ENCODE measurements at places on chromosomes 16 and 17. TPM values are rescaled to one million over a fixed set of nuclear protein-coding genes. Genes with fewer than 3 reads are reported as not detected.

Gene MPV17L
- 6.7 TPM for total RNA-seq

Gene MYL4
- 33.9 TPM for total RNA-seq

Gene FAM234A
- total RNA-seq: 165 TPM

Gene RAB11FIP4
- total RNA-seq: 10.4 TPM

Gene KRT31
- total RNA-seq: not detected

DNA sequence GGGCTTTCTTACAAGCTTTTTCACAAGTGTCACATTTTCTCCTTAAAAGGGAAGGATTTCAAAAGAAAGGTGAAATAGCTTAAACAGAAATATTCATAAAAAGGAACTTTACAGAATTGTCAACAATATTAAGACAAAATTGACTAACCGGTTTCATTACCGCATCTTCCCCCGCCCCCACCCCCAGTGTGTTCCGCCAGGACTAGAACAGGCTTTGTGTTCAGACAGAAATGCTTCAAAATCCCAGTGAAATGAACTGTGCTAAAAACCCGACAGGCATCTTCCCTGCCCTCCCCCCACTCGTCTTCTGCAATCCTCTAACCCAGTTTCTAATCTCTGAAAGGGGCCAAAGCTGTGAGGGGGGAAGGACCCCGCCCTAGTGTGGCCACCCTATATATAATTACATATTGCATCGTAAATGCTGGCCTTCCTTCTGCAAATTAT lies 990 bp upstream of the ROGDI start:
- DNase-seq: no peak
- peak overlapping the region; percentile 89 for H3K4me3 ChIP-seq
- peaks cover 29% of the 10 kb centered on the region for H3K4me1 ChIP-seq
- H3K36me3 ChIP-seq: peaks cover 62% of the 10 kb centered on the region

DNA sequence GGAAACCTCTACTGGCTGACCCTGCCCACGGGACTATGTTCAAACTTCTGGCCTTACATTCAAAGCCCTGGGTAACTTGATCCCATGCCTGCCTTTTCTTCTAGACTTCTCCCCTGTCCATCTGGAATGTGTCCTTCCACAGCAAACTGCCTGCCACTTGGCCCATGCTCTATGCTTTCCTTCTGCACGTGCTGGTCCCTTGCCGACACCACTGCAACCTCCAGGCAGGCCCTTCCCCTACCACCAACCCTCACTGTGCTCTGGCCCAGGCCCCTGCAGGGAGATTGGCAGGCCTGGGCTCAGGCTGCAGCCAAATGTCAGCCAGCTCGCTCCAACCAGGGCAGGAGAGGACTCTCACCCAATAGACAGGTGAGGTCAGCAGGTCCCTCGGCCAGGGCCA lies 11.0 kb downstream of the HSD11B2 start:
- no peaks in the 10 kb centered on the region for H3K27me3 ChIP-seq
- H3K4me1 ChIP-seq: peaks cover 64% of the 10 kb centered on the region
- H3K36me3 ChIP-seq: peaks cover 42% of the 10 kb centered on the region
- peak; percentile 53 for DNase-seq

DNA sequence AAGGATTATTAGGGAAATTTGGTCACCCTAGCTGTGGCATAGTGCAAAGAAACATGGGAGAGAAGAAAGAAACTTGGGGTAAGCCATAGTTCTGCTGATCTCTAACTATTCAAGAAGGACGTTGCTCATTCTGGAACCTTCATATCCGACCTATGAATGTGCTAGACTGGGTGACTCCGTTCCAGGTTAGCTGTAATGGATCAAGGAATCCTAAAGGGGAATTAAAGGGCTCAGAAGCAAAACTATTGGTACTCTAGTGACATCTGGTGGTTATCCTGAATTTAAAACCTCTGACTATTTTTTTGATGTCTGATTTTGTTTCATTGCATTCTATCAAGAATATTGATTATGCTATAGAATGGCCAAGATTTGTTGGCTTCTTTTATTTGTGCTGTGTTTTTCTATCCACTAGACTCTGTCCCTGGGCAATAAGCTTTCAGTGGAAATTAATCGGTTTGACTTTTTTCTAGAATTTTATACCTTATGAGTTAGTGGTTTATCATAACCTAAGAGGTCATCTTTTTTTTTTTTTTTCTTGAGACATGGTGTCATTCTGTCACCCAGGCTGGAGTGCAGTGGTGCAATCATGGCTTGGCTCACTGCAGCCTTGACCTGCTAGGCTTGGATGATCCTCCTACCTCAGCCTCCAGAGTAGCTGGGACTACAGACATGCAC lies 19.5 kb downstream of the PCTP start:
- no peak for DNase-seq
- H3K4me1 ChIP-seq: no peaks in the 10 kb centered on the region
- H3K27ac ChIP-seq: no peak overlapping the region
- peaks cover 65% of the 10 kb centered on the region for H3K36me3 ChIP-seq
- H3K4me3 ChIP-seq: no peak overlapping the region

GRCh38 chr16:47695756-47696155 lies 234.6 kb downstream of the PHKB start:
- no peaks in the 10 kb centered on the region for H3K27me3 ChIP-seq
- H3K4me3 ChIP-seq: no peak overlapping the region
- no peaks in the 10 kb centered on the region for H3K4me1 ChIP-seq
- peaks cover 4% of the 10 kb centered on the region for H3K36me3 ChIP-seq
- no peak for DNase-seq

DNA sequence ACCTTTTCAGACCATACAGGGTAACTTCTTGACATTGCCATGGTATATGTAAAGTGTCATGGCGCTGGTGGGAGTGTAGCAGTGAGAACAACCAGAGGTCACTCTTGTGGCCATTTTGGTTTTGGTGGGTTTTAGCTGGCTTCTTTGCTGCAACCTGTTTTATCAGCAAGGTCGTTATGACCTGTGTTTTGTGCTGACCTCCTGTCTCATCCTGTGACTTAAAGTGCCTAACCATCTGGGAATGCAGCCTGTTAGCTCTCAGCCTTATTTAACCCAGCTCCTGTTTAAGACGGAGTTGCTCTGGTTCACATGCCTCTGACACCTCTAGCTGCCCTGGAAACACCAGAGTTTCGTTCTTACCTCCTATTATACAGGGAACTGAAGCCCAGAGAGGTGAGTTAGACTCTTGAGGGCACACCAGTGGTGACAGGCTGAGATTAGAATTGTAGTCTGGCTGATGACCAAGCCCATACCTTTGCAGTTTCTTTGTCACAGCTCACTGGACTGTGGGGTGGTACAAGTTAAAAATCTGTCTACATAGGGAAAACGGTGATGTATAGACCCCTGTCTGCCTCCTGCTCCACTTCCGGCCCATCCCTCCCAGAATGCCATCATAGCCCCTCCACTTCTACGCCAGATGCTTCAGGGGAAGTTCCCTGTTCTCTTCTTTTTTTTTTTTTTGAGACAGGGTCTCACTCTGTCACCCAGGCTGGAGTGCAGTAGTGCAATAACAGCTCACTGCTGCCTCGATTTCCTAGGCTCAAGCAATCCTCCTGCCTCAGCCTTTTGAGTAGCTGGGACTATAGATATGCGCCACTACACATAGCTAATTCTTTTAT lies 21.0 kb downstream of the KSR1 start:
- H3K27ac ChIP-seq: no peak overlapping the region
- H3K27me3 ChIP-seq: no peaks in the 10 kb centered on the region
- no peaks in the 10 kb centered on the region for H3K36me3 ChIP-seq

DNA sequence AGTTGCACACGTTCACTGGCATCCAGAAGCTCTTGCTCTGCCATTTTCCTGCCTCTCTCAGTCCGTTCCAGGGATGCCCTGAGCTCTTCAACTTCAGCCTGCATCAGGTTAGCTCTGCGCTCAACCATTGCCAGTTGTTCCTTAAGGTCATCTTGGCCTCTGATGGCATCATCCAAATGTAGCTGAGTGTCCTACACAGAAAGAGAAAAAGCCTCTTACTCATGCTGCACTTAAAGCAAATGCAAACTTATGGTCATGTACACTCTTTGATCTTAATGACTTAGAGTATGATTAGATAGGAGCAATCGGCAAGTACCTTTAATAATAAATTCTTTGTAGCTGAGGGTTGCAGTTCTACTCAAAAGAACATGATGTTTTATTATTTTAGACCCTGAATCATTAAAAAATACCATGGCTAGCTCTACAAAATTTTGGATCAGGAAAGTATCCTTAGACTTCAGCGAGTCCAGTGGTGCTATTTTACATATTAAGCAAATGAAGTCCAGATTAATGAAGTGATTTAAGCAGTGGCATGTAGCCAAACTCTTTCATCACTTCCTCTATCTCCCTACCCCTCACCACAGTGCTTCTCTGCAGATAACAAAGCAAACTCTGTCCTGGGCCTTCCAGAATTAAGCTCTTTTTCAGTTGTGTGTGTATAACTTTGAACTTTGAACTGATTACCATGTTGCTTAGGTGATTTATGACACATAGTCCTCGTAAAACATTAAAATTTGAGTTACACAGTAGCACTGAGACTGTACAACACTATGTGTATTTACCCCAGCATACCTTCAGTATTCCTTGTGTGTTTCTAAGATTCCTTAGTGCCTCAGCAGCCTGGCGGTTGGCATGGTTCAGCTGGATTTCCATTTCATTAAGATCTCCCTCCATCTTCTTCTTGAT lies 22.1 kb downstream of the MYH4 start:
- H3K27ac ChIP-seq: no peak overlapping the region
- no peaks in the 10 kb centered on the region for H3K27me3 ChIP-seq
- DNase-seq: no peak
- H3K4me1 ChIP-seq: no peaks in the 10 kb centered on the region
- no peaks in the 10 kb centered on the region for H3K36me3 ChIP-seq

- no peaks in the 10 kb centered on the region for H3K27me3 ChIP-seq
- no peak for DNase-seq
- peaks cover 54% of the 10 kb centered on the region for H3K4me1 ChIP-seq
- H3K36me3 ChIP-seq: no peaks in the 10 kb centered on the region
- H3K4me3 ChIP-seq: no peak overlapping the region
- H3K27ac ChIP-seq: no peak overlapping the region
Observed at GRCh38 chr17:1181753-1182137, 2.0 kb upstream of the ABR start.

GRCh38 chr17:73343739-73344454 lies 32.1 kb upstream of the CDC42EP4 start:
- no peak for DNase-seq
- H3K27ac ChIP-seq: peak overlapping the region; percentile 60
- H3K27me3 ChIP-seq: no peaks in the 10 kb centered on the region
- H3K4me1 ChIP-seq: peaks cover 33% of the 10 kb centered on the region
- no peak overlapping the region for H3K4me3 ChIP-seq

- no peak overlapping the region for H3K4me3 ChIP-seq
- no peak for DNase-seq
- no peaks in the 10 kb centered on the region for H3K36me3 ChIP-seq
- H3K27ac ChIP-seq: no peak overlapping the region
- H3K27me3 ChIP-seq: no peaks in the 10 kb centered on the region
Observed at GRCh38 chr16:72362476-72362875, 190.5 kb upstream of the PMFBP1 start.

DNA sequence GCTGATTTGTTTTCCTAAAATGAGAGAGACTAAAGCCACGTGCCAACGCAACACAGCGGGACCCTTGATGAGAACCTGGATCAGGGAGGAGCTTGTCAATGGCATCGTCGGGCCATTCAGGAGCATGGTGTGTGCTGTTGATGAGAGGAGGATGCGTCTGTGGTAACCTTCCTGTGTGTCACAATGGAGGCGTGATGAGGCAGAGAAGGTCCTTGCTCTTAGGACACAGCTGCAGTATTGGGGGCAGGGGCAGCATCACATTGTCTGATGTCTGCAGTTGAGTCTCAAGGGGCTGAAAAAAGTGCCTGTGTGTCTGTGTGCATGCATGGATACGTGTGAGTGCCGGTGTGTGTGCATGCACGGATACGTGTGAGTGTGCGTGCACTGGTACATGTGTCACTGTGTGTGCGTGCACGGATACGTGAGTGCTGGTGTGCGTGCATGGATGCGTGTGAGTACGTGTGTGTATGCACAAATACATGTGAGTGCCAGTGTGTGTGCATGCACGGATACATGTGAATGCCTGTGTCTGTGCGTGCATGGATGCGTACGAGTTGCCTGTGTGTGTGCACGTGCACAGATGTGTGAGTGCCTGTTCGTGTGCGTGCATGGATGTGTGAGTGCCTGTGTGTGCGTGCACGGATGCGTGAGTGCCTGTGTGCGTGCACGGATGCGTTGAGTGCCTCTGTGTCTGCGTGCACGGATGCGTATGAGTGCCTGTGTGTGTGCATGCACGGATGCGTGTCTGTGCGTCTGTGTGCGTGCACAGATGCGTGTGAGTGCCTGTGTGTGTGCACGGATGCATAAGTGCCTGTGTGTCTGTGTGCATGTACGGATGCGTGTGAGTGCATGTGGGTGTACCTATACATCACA lies 39.3 kb downstream of the BAIAP2 start:
- no peak for DNase-seq
- no peak overlapping the region for H3K4me3 ChIP-seq
- H3K27ac ChIP-seq: no peak overlapping the region
- no peaks in the 10 kb centered on the region for H3K4me1 ChIP-seq
- H3K36me3 ChIP-seq: no peaks in the 10 kb centered on the region

DNA sequence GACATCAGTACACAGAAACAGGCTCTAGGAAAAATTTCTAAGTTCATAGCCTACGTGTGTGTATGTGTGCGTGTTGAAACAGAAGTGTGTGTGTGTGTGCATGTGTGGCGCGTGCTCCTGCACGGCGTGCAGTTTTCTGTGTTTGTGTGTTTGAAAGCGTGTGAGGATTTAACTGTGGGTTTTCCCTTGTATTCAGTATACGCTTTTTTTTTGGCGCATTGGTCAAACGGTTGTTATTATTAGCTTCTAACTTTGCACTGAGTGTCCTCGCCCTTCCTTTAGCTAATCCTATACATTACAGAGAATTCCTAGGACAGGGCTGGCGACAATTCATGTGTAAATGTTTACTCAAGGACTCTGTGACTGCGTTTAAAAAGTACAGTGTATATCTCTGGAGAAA lies 23.0 kb downstream of the TMC6 start:
- no peak overlapping the region for H3K4me3 ChIP-seq
- peaks cover 15% of the 10 kb centered on the region for H3K4me1 ChIP-seq
- H3K27ac ChIP-seq: no peak overlapping the region
- peaks cover 88% of the 10 kb centered on the region for H3K36me3 ChIP-seq
- H3K27me3 ChIP-seq: no peaks in the 10 kb centered on the region

DNA sequence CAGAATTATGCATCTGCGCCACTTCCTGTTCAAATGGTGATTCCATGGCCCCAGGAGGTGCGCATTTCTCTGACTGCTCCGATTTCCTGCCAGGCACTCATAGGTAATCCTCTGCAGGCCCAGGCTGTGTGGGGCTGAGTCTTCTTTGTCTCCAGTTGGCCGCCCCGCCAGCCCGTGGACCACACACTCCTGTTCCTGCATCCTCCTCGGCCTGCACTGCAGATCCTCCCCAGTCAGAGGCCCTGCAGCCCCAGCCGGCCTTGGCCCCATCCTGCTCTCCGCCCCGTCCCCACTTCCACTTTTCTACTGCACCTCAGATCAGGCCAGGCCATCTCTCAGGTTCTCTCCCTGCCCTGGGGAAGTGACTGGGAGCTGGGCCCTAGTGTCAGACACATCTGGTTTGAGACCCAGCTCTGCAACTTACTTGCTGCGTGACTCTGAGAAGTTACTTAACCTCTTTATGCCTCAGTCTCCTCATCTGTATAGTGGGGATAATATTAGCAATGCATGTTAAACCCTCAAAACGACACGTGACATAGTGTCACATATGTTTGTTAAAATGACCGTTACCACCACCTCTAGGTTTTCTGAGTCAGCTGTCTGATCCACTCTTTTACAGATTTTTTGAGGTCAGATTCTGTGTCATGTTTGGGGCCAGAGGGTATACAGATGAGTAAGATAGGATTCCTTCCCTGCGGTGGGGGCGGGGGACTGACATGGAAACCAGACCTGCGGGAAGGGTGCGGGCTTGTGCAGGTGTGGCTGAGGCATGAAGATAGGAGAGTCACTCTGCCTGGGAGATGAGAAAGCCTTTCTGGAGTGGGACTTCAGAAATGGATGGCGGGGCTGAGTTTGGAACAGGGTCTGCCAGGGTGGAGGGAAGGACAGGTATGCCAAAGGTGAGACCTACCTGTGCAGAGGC lies 12.8 kb downstream of the RAB11FIP4 start:
- no peaks in the 10 kb centered on the region for H3K4me1 ChIP-seq
- no peak for DNase-seq
- no peak overlapping the region for H3K4me3 ChIP-seq
- H3K36me3 ChIP-seq: no peaks in the 10 kb centered on the region

Data from heart right ventricle (tissue), 16 donors.